ENCODE measurements at places on chromosomes 5 and 9.
A peak's percentile ranks its signal among the peaks of the same experiment; 100 is the strongest.

GRCh38 chr5:39825301-39825700, 400.5 kb upstream of the DAB2 start:
- no peak for DNase-seq

DNA sequence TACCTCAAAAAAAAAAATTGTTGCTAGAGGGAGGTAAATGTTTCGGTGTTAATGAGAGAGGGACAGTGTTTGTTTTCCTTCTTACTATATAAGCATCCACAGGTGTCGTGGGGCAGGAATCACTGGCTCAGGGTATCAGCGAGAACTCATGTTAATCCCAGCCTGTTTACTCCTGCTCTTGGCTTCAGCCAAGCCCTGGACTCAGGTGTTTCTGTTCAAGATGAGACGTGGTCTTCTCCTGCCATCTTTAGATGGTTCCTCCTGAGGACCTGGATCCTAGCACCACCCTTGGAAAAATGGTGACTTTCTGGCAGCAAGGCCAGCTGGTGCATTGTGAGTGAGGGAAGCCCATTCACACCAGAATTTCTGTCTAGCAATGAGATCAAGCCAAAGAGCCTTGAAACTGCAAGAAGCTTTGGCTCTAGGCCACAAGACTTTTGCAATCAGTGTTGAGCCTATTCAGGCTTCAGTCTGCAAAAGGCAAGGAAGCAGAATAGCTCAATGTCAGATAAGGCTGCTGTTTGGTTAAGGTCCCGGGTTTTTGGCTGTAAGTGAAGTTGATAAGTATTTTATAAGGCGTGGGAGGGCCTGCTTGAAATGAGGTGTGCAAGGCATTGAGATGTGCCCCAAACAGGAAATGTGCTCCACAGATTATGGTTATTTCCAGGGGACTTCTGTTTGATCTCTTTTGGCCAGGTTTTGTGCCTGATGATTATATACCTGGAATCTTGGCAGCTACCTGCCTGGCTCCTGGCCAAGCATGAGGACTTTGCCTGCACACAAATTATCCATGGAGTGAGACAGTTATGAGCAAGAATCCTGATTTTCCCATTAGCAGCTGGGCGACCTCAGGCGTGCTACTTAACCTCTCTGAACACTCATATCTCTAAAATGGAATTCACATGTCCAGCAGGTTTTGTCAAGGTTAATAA, 99.8 kb downstream of the TENT4A start:
- DNase-seq: no peak

DNA sequence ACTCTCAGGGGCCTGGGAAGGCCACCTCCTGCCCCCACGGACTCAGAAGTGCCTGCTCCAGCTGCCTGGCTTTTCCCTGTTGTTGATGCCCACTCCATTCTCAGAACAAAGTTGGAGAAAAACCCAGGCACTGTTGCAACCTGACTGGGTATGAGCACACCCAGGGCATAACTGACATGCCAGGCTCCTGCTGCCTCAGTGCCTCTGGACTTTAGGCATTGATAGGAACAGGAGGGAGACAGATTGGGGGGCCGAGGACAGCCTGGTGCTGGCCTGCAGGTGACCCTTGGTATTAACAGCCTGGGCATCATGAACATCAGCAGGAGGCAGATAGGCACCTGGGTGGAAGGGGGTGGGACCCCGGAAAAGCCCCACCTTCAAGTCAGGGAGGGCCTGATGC, 685.9 kb upstream of the CDH10 start:
- no peak for DNase-seq

- DNase-seq: no peak
Measured at GRCh38 chr5:179558932-179559283, 8.6 kb downstream of the RUFY1 start.

DNA sequence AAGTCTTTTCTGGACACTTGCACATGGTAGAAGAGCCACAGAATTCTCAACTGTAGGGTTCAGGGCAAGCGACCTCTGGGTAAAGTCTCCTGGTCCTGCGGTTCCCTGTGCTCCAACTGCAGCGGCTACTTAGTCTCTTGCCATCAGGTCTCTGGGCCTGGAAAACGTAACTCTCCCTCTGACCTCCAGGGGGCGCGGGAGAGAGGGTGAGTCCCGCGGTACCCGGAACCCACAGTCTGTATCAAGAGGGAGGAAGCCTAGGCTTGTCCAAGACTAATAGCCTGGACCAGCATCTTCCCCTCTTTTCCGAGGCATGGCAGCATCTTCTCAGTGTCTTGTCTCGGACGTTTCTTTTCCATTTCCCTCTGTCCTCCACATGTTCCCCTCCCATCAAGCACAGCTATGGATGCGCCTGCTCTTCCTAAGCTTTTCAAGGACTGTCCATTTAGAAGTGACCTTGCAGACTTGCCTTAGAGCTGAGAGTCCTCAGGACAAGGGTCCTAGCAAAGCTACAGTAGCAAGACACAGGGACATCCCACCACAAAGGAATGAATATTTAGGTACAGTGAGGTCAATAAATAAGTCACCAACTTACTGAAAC, 59.3 kb downstream of the FSTL4 start:
- DNase-seq: peak; percentile 8

GRCh38 chr5:43073597-43074546, 33.8 kb upstream of the ANXA2R start:
- DNase-seq: peak; percentile 11

GRCh38 chr9:87528969-87529368, 31.3 kb downstream of the DAPK1 start:
- no peak for DNase-seq

- DNase-seq: no peak
Measured at GRCh38 chr5:132468656-132469379, 21.8 kb downstream of the IRF1 start.

- DNase-seq: no peak
Measured at GRCh38 chr9:115192280-115192679, 74.3 kb upstream of the TNC start.

GRCh38 chr5:111753884-111754589, 3.0 kb downstream of the NREP start:
- no peak for DNase-seq

GRCh38 chr5:34731435-34732232, 75.5 kb downstream of the RAI14 start:
- no peak for DNase-seq

DNA sequence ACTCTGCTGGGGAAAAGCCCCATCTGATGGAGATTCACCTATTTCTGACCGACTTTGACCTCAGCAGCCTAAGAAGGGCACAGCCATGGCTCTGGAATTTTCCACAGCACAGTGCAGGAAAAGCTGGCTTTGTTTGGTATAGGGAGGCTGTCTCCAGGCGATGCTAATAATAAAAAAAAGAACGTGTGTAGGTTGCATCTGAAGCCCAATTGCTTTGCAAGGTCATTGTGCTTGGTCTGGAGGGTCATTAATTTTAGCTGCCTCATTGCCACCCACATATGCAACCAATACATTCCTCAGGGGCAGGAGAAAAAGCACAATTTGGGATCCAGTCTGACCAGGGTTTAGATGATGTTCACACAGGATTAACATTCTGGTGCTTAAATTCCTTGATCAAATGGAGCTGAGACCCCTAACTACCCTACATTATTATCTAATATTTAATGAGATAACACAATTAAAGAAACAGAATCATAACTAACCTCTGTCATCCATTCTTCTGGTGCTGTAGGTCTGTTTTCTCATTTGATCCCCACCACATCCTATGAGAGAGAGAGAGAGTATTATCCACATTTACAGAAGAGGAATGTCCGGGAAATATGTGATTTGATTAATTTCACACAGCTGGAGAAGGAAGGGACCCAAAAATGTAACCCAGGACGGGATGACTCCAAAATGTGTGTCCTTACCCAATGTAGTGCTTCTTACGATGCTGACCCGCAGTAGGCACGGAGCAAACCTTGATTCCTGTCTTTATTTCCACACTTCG, 175.9 kb downstream of the RFK start:
- DNase-seq: no peak

DNA sequence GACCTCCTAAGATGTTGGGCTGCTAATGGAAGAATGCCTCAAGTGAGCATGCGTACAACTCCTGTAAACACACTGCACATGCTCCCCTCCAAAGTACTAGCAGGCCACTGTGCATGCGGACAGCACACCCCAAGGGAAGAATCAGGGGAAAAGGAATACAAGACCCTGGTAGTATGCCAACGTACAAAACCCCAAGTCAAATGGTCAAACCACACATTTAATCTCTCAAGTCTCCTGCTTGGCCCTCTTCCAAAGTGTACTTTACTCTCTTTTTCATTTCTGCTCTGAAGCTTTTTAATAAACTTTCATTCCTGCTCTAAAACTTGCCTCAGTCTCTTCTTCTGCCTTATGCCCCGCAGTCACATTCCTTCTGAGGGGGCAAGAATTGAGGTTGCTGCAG, 466.4 kb downstream of the DMRTA1 start:
- no peak for DNase-seq

GRCh38 chr9:112072721-112073638, 102.1 kb downstream of the SUSD1 start:
- peak; percentile 91 for DNase-seq

GRCh38 chr5:56565644-56566043, 249.7 kb upstream of the MAP3K1 start:
- DNase-seq: no peak

- no peak for DNase-seq
Measured at GRCh38 chr5:78213799-78214198, 80.7 kb downstream of the AP3B1 start.

- DNase-seq: no peak
Measured at GRCh38 chr9:10774051-10774450, 161.2 kb upstream of the PTPRD start.

GRCh38 chr5:5069851-5070250, 70.3 kb upstream of the ADAMTS16 start:
- DNase-seq: no peak

DNA sequence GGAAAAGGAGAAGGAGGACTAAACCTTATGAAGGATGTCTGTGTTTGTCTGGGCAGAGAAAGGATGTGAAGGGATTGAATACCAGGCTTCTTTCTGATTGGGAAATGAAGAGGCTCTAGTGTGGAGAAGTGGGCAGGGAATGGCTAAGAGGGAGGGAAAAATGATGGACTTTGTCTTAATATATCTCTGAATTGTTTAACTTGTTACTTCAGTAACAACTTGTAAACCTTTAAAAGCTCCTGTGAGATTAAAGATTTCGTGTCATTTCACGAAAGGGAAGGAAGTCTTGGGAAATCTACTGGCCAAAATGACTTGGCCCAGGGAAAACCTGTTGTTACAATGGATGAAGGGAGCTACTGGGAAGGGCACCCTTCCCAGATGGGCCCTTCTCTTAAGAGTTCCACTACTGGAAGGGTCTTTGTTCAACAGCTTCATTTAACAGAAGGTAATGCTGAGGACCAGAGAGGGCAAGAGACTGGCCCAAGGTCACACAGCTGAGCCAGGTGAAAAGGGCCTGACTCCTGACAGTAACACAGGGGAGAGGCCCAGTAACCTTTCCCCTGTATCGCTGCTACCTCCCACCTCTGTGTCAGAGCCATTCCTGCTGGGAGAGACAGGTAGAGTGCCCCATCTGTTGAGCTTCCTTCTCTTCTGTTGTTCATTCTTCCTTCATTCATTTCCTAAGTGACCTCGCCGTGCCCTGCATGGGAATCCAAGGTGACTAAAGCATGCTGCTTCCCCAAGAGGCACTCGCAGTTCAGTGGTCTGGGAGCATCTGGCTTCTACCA, 5.1 kb upstream of the TCOF1 start:
- no peak for DNase-seq

GRCh38 chr9:122158202-122158601, 1.4 kb downstream of the NDUFA8 start:
- peak; percentile 5 for DNase-seq

- no peak for DNase-seq
Measured at GRCh38 chr9:1100201-1100600, 50.0 kb downstream of the DMRT2 start.

GRCh38 chr5:74096325-74096724, 470.3 kb downstream of the ARHGEF28 start:
- no peak for DNase-seq

DNA sequence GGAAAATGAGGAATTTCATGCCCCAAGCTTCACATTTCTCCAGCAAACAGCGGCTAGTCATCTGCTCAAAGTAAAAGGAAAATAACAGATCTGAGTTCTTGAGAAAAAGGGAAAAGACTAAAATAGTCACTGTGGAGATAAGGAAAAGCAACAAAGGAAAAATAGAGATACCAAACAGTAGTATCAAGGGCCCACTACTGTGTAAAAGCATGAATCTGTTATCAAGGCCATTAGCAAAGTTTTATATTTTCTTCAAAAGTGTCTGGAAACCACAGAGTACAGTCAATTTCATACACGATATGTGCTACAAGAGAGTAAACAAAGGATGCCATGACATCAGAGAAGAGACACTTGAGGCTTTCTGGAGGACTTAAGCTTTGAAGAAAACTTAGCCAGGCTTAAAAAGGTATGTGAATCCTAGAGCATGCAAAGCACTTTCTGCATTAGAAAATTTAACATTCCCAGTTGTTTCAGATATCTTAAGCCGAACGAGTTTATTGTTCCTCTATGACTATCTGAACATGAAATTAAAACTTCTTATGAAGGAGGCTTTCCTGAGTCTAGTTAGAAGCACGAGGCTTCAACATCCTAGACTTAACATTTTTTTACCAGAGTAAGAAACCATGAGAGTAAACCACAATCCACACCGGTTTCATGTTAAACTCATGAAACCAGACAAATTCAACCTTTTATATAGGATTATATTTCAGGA, 1.2 kb downstream of the TTC33 start:
- DNase-seq: no peak

- no peak for DNase-seq
Measured at GRCh38 chr5:175032741-175033151, 308.4 kb downstream of the MSX2 start.

DNA sequence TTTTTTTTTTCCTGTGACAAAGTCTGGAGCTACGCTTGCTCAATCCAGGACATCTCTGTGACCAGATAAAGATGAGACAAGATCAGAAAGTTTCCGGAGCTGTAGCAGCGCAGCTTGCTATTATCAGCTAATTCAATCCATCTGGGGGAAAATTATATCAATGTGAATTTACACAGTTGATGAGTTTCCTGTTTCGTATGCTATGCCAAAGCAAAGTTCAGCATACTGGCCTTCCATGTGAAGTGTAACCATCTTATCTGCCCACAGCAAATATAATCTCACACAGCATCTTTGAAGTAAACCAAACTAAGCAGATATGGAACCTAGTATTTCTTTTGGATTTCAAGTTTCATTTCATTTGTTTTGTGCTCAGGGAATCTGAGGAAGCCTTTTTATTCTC, 1767.7 kb downstream of the EFNA5 start:
- peak; percentile 20 for DNase-seq

- no peak for DNase-seq
Measured at GRCh38 chr9:93329629-93330280, 121.7 kb upstream of the FAM120A start.

GRCh38 chr5:113813466-113813865, 300.0 kb downstream of the YTHDC2 start:
- no peak for DNase-seq
